ENCODE measurements at places on chromosomes 1 and 21. TPM values are rescaled to one million over a fixed set of nuclear protein-coding genes. Genes with fewer than 3 reads are reported as not detected.

SLC25A24 gene
- total RNA-seq: 22.6 TPM

TAS1R1 gene
- not detected for total RNA-seq

TTLL7 gene
- 3.9 TPM for total RNA-seq

FMO1 gene
- not detected for total RNA-seq

Measured in A549 treated with CORT108297 at 1 μM for 4 hours (cell line).